ENCODE measurements at places on chromosomes 2 and 18. TPM values are rescaled to one million over a fixed set of nuclear protein-coding genes. Genes with fewer than 3 reads are reported as not detected.

ASB3 gene
- 18.9 TPM for total RNA-seq

DYTN gene
- not detected for total RNA-seq

ELOA2 gene
- total RNA-seq, result not detected

RAB27B gene
- 1.5 TPM for total RNA-seq

BOLL gene
- not detected for total RNA-seq

ACADL gene
- total RNA-seq, result not detected

MREG gene
- total RNA-seq, result 14.6 TPM

GRCh38 chr2:30445266-30445821, 1.7 kb upstream of the LCLAT1 start:
- H3K27me3 ChIP-seq, result no peaks in the 10 kb centered on the region
- peaks cover 39% of the 10 kb centered on the region for H3K4me1 ChIP-seq
- no peak for DNase-seq

DNA sequence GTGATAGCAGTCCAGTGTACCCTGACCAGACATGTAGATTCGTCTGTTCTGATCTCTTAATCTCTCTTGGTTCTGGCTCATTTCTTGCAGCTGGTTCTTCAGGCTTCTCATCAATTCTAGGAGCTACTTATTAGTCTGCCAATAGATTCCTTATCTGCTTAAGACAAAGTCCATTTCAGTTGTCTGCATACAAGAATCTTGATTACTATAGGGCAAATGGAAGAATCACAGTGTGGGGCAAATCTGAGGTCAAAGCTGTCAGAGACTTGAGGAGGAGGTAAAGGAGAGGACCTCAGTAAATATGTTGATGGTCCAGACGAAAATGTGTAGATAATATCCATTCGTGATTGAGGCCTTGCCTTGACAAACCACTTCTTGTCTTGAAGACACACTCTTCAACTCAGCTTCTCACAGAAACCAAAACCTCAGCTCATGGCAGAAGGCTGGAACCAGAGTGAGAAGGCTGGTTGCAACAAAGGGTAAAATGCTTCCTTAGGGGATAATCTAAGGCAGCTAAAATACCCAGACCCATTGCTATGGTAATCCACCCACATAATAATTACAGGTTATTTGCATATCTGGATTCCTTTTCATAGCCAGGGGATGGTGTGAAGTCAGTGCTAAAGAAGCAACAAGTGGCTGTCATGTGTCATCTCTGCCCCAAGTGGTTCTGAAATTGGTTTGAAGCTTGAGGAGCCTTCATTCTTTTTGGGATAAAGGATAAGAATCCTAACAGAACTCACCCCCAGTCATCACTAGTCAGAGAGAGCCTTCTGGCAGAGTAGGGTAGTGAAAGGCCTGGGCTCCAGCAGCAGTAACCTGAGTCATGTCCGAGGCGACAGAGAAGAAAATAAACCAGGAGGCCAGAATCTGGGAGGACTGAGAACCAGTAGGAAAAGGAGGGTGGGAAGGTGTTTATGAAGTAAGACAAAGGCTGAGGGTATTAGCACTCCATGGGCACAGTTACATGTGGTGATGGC, 29.2 kb upstream of the PELI1 start:
- H3K27ac ChIP-seq, result no peak overlapping the region
- DNase-seq, result no peak
- no peak overlapping the region for H3K4me3 ChIP-seq

DNA sequence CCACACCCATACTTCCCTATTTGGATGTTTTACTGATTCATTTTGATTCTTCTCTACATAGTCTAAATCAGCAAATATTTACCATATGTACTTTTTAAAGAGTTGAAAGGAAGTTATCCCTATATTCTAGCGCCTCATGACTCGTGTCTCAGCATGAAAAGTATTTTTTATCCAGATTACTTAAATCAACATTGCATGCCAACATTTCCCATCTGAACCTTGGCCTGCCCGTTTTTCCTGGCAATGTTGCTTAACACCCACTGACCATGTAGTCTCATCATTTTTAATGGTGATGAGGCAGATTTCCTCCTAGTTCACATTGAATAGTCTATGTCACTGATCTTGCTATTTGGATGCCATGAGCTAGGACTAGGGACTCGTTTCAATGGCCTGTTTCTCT, 13.2 kb upstream of the SCYGR5 start:
- no peaks in the 10 kb centered on the region for H3K36me3 ChIP-seq
- H3K27ac ChIP-seq, result no peak overlapping the region
- no peaks in the 10 kb centered on the region for H3K4me1 ChIP-seq
- peaks cover 8% of the 10 kb centered on the region for H3K27me3 ChIP-seq
- H3K4me3 ChIP-seq, result no peak overlapping the region

DNA sequence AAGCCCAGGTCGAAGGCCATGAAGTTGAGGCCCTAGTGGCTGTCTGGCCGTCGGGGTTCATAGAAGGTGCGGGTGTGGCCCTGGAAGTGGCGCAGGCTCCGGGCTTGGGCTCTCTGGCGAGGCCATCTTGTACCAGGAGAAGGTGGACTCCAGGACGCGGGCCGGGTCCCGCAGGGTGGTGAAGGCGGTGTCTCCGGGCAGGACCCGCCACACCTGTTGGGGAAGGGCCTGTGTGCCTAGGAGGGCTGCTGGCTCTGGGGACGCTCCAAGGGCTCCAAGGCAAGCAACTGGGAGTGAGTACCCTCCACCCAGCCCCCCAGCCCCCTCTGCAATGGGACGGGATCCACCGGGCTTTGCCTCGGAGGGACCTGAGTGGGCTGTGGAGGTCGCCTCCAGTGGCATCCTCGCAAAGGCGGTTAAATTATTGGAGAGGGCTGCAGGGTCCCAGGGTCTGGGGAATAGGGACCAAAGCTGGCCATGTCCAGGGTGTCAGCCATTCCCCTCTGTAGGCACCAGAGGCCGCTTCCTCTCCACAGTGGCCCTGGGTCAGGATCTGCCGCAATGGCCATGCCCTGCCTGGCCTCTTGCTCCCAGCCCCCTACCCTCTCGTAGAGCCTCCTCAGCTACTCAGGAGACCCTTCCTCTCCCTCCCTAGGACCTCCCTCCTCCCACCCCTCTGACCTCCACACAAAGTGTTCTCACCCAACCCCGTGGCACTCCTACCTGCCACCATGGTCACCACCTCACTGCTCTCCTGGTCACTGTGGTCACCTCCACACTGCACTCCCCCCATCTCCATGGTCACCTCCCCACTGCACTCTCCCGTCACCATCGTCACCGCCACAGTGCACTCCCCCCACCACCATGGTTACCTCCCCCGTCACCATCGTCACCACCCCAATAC, 10.3 kb downstream of the AQP12A start:
- peaks cover 14% of the 10 kb centered on the region for H3K27me3 ChIP-seq
- H3K4me3 ChIP-seq, result no peak overlapping the region
- peaks cover 8% of the 10 kb centered on the region for H3K4me1 ChIP-seq

GRCh38 chr18:32891797-32892196, 119.0 kb upstream of the KLHL14 start:
- no peaks in the 10 kb centered on the region for H3K27me3 ChIP-seq
- H3K4me3 ChIP-seq, result no peak overlapping the region
- H3K27ac ChIP-seq, result no peak overlapping the region
- no peaks in the 10 kb centered on the region for H3K36me3 ChIP-seq
- no peak for DNase-seq
- H3K4me1 ChIP-seq, result no peaks in the 10 kb centered on the region

DNA sequence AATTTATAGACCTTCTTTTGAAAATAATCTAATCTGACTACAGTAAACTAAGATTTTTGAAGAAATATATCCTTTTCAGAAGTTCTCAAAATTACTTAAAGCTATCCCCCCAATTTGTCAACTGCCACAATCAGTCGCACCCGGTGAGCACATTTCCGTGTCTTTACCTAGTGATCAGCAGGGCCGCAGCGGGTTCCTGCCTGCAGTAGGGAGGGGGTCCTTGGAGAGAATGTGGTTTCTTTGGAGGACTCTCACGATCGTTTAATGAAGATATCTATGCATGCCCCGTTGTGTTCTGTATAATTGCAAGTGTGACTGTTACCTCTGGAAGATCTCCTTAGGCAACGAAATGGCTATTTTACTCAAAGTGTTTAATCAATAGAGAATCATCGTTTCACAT, 251.9 kb upstream of the RAB12 start:
- no peaks in the 10 kb centered on the region for H3K4me1 ChIP-seq
- H3K27ac ChIP-seq, result no peak overlapping the region
- H3K36me3 ChIP-seq, result no peaks in the 10 kb centered on the region
- H3K4me3 ChIP-seq, result no peak overlapping the region
- no peaks in the 10 kb centered on the region for H3K27me3 ChIP-seq
- no peak for DNase-seq

DNA sequence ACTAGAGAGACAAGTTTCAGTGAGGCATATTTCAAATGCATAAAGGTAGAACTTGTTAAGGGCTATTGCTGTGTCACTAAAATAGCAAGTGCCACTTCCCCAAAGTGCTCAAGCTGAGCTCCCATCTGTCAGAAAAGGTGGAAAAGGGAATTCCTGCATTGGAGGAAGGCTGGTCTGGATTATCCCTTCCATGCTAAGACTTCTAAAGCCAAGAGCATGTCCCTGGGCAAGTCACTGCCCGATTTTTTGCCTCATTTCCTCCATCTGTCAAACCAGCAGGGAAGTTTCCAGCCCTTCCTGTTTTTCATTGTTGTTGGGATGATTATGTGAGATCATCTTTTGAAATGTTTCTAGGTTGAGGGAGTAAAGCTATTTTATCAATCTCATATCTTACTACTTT, 175.5 kb downstream of the SETBP1 start:
- peaks cover 12% of the 10 kb centered on the region for H3K36me3 ChIP-seq
- no peak overlapping the region for H3K27ac ChIP-seq
- DNase-seq, result no peak
- H3K4me3 ChIP-seq, result no peak overlapping the region

DNA sequence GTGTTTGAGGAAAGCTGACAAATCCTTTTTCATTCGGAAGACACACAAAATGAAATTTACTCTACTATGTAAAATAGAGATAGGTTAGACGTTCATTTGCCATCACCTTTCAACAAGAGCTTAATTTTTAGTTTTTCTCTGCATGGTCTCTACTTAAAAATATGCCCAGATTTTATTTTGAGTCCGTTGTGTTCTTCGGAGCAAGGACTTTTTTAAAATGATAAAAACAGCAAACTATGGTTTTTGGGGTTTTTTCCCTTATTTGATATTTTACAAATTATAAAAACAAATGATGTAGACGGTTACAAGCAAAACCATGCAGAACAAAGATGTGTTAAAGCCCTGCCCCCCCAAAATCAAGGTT, 53.3 kb upstream of the RBM44 start:
- H3K4me1 ChIP-seq, result peaks cover 33% of the 10 kb centered on the region
- no peaks in the 10 kb centered on the region for H3K27me3 ChIP-seq
- H3K36me3 ChIP-seq, result peaks cover 13% of the 10 kb centered on the region
- H3K4me3 ChIP-seq, result no peak overlapping the region
- no peak for DNase-seq

GRCh38 chr18:70089858-70090257, 115.6 kb downstream of the RTTN start:
- no peak overlapping the region for H3K4me3 ChIP-seq
- H3K27me3 ChIP-seq, result no peaks in the 10 kb centered on the region
- H3K36me3 ChIP-seq, result no peaks in the 10 kb centered on the region
- H3K4me1 ChIP-seq, result peaks cover 4% of the 10 kb centered on the region

DNA sequence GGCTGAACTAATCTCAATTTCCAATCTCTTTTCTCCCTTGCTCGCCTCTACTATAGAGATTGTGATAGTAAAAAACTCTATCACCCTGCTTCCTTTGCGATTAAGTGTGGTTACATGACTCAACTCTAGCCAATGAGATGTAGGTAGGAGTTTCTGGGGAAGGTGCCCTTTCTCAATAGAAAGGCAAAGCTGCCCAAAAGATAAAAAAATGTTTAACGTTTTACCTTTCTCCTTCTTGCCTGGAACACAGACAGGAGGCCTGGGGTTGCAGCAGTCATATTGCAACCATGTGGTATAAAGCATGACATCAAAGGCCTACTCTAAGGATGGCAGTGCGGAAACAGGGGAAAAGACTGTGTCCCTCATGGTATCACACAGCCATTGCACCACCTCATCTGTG, 31.5 kb downstream of the TMEM37 start:
- no peaks in the 10 kb centered on the region for H3K27me3 ChIP-seq
- H3K27ac ChIP-seq, result no peak overlapping the region
